ENCODE measurements at places on chromosomes 4 and X.

DNA sequence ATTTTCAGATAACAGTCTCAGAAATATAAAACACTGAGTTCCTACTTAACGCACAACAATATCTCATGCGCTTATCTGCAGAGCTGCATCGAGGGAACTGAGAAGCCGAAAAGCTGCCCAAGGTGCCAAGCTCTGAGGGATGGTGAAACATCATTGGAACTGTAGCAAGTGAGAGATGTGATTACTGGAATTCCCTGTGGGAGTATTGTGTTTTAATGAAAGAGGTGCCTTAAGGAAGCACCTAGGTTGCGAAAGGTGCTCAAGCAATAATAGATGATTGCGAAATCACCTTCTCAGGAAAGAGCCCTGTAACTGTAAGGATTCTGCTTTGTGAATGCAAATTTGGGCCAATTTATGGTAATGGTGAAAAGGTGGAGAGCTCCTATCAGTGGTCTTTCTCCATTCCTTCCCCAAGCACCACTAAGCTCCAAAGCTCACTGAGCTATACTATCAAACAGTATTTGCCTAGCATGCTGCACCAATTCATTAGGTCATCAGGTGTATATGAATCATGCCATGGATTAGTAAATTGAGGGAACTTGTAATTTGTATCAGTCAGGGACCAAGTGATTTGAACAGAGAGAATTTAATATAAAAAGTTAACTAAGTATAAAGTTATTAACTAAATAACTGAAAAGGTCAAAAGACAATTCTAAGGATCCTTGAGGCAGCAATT lies 59.0 kb upstream of the ATP8A1 start:
- no peak for DNase-seq

- DNase-seq = no peak
Measured at GRCh38 chr4:7206385-7206784, 14.0 kb downstream of the SORCS2 start.

DNA sequence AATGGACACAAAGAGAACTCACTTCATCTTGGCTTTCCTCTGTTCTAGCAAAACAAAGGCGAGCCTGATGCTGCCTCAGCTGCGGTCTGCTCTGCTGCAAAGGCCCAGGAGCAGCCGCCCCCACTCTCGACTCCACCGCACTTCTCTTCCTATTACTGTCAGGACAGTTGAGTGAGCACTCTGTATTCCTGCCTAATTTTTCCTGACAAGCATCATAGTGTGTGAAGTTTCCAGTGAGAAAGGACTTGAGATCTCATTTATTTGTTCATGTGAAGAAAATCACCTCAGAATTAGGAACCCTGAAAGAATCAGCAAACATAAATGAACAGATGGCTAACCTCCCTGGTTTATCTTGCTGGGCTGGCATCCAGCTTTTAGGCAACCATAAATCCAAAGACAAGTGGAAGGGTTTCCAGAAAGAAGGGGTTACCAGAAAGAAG lies 15.6 kb downstream of the SCARB2 start:
- no peak for DNase-seq

DNA sequence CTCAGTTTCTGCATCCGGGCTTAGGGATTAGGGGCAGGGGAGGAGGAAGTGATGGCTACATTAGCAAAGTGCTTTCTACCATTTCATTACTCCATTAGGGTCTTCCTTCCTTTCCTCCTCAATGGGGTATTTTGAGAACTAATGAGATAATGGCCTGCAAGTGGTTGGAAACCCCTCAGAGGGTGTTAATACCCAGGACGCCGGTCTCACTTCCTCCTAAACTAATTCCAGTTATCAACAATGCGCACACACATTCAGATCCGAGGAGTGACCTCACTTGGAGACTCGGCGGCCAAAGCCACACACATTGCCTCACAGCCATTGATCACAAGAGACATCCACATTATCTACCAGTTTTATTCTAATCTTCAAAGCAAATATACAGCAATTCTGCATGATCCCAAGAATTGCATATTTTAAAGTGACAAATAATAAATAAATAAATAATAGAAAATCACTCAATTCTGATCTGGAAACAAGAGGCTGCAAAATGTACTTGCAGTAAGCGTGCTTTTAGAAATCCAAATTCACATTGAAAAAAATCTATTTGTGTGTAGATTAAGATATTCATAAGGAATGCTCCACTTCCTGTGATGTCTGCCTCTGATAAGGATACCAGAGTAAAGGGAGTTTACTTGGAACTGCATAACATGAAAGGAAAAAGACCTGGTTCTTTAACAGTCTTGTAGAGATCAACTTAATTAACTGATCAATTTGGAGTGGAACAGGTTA lies 329.1 kb downstream of the FBXW7 start:
- no peak for DNase-seq

DNA sequence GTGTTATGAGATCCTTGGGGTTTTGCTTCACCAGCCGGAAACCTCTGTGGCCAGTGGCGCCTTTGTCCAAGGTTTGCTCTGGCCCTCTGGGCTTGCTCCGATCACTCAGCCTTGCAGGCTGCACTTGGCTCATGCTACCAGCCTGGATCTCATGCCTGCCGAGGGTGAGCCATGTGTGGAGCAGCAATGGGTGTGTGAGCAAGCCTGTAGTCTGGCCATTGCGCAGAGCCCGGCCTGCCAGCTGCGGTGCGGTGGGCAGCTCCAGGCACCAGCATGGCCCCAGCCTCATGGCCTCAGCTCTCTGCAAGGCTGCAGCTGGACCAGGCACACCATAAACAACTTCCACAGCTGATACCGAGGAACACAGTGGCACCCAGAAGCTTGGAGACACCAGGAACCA lies 17.8 kb downstream of the SULT1B1 start:
- no peak for DNase-seq

DNA sequence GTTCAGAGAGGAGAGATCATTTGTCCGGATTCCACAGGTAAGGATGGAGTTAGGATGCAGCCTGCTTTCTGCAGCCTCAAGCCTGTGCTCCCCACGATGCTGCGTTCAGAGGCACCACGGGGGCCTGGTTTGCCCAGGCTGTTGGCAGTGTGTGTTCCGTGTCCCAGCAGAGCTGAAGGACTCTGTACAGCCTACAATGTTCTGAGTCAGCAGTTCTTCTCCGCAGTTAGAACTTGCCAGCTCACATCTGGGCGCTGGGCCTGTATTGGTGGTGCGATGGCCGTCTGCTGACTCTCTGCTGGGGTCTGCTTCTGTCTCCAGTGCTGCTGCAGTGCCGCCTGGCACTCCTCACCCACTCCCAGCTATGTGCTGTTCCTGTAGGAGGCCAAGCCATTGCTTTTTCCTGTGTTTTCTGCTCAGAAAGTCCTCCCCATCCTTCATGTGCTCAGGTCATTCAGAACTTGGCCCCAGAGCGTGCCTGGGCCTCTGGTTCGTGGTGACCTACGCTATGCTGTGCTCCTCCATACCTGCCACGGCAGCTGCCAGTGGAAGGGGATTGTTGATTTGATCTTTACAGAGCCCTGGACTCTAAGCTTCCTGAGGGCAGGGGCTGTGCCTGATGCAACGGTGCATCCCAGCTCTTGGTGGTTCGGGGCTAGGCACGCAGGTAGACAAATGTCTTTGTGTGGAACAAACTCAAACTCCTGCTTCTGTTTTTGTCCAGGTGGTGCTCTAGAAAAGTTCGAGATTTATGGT lies 42.6 kb upstream of the TADA2B start:
- no peak for DNase-seq

- DNase-seq = no peak
Measured at GRCh38 chr4:143207555-143207954, 22.8 kb downstream of the USP38 start.

DNA sequence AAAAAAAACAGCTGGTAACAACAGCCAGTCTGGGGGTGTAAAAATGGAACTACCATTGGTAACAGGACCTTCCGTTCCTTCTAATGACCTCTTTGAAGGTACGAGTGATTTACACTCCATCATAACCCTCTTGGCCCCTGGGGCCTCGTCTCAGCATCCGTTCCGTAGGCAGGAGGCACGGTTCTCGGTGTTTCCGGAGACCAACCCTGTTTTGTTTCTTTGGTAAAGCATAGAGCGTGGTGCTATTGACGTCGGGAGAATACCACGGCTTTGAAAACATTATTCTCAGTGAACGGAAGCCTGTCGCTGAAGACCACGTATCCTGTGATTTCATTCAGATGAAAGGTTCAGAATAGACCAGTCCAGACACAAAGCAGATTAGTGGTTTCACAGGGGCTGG lies 198.9 kb downstream of the ASMT start:
- DNase-seq = no peak

- no peak for DNase-seq
Measured at GRCh38 chrX:28205905-28206304, 224.7 kb upstream of the DCAF8L1 start.

DNA sequence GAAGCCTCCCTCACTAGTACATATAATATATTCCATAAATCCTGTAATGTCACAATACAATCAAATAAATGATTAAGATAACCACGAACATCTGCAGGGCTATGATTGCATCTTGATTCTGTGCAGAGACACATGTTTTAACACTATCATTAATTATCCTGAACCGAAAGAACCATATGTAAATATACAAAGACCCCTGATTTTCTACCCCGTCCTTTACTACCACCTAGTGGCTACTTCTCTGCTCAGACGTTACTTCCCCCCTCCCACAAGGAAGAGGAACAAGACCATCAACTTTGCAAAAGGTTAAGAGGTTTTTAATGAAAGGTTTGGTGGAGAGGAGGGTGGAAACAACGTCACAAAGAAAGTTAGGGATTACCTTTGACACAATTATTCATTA lies 134.0 kb downstream of the COL4A6 start:
- no peak for DNase-seq

DNA sequence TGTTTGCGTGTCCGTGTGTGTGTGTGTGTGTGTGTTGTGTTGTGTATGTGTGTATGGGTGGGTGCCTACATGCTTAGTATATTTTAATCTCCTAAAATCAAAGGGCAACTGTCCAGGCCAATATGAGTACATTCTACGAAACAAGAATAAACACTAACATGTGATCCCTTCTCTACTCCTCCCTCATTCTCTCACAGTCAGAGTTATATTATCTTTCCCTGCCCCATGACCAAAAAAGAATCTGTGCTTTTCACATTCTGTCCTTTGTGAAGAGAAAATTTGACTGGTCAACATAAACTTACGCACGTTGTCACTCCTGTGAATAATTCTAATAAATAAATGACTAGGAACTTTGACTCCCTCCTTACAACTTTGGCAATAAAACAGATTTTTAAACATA lies 532.9 kb downstream of the DMD start:
- no peak for DNase-seq

Measured in activated CD4-positive, alpha-beta T cell treated with anti-CD3 and anti-CD28 coated beads, Interleukin-2, amount 50 U/mL, for 4 hours (primary cell).